Activated gamma-delta T cell (primary cell): ENCODE measurements at places on chromosomes 1 and 21.

DNA sequence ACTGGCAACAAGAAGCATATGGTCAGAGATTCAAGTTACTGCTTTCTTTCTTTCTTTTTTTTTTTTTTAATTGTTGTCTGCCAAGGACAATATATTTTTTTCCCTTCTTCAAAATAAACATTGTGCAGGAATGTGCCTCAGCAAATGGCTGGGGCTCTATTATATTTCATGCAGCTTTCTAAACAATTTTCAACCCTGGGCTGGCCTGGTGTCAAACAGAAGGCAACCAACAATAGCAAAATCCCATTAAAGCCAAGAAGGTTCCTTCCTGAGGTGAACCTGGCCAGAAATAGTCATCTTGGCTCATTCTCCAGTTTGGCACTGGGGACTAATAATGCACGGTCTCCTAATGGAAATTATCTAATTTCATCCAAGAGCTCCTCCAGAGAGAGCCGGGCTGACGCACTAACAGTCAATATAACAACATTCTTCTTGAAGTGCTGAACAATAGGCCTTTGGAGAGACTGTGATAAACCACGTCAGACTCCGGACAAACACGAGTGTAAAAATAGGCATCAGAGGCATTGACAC is 35.7 kb upstream of the HLX start:
- no peak for DNase-seq

GRCh38 chr1:38803647-38804046 is 55.9 kb downstream of the RRAGC start:
- no peak for DNase-seq

- no peak for DNase-seq
Measured at GRCh38 chr1:156081917-156082308, 352 bp downstream of the MEX3A start.

- DNase-seq: no peak
Measured at GRCh38 chr1:172764378-172764777, 105.5 kb downstream of the FASLG start.

GRCh38 chr1:109821831-109822745 is 58.4 kb upstream of the EPS8L3 start:
- no peak for DNase-seq

GRCh38 chr1:51734896-51735745 is 118.2 kb downstream of the OSBPL9 start:
- no peak for DNase-seq

- no peak for DNase-seq
Measured at GRCh38 chr1:96016219-96016618, 705.4 kb upstream of the PTBP2 start.

DNA sequence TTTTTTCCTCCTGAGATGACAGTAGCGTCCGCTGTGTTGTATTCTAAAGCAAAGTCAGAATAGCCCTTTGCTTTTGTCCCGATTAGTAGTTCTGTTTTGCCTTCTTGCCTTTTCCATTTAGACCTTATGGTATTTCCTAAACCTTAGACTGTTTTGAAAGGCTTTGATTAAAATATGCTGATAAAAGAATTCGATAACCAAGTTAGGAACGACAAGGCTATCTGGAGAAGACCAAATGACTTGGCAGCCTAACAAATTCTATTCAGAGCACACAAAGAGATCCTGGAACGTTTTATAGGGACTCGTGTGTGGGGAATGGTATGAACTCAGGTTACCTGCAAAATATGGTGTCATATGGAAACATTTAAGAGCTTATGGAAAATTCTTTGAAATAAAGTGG is 42.9 kb downstream of the NFIA start:
- no peak for DNase-seq

DNA sequence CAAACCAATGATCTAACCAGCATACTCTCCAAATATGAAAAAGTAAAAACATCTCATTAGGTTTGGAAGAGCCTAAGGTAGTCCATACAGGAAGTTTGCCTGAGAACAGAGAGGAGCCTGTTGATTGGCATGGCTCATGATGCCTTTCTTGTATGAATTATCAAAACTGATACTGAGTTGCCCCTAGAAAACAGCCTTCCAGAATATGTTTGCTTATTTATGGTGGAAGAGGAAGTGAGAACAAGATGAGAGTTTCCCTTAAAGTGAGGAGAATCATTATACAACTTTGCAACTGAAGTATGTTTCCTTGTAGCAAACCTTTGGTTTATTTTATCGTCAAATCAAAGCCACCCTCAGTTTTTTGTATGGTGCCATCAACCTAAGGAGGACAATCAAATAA is 23.8 kb upstream of the KIAA1614 start:
- no peak for DNase-seq

DNA sequence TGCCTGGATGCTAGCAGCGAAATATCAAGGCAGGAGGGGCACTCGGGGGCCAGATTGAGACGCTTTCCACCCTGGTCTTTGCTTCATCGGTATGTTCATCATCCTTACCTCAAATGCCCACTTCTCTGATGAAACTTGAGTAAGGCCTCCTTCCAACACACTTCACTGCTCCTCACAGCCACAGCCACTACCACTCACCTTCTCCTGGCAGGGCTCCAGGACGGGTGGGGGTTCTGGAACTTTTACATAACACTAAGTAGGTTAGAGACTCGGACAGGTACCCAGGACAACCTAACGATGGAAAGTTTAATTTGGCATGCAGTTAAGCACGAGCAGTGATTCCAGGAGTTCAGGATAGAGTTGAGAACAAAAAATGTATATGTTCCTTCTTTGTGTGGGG is 73.9 kb upstream of the SPAG17 start:
- no peak for DNase-seq

- no peak for DNase-seq
Measured at GRCh38 chr21:21030311-21030710, 32.1 kb downstream of the NCAM2 start.
